ENCODE measurements at places on chromosomes 7 and 10. TPM values are rescaled to one million over a fixed set of nuclear protein-coding genes. Genes with fewer than 3 reads are reported as not detected.

GRCh38 chr7:22799633-22800032, 23.0 kb downstream of the TOMM7 start:
- no peak for DNase-seq

DNA sequence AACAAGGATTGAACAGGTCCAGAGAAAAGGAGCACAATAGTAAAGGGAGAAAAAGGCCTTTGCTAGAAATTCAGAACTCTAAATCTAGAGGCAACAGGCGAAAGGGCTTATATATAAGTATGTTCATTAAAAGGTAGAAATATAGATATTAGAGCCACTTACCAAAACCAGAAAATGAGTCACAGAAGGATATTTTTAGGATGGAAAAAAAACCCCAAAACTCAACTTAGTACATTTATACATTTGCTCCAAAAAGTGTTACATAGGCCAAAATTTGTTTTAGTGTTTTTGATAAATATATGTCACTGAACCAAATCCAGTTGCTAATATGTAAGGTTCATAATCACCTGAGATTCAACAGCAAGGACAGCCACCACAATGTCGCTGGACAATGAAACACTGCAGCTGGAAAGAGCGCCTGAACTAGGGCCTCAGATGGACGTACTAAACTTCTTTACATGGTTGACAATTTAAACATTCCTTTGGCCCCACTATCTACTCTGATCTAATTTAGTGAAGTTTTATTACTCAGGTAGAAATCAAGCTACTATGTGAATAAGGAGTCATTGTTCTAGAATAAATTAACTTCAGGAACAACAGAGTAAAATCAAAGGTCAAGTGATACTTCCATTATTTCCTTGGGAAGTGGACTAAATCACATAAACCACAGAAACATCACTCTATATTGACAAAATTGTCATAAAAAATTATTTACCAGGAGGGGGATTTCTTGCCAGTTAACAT, 10.9 kb downstream of the FAM3C start:
- no peak for DNase-seq

- no peak for DNase-seq
These were observed 539 bp upstream of the MKLN1 start for GRCh38 chr7:131327049-131327625.

DNA sequence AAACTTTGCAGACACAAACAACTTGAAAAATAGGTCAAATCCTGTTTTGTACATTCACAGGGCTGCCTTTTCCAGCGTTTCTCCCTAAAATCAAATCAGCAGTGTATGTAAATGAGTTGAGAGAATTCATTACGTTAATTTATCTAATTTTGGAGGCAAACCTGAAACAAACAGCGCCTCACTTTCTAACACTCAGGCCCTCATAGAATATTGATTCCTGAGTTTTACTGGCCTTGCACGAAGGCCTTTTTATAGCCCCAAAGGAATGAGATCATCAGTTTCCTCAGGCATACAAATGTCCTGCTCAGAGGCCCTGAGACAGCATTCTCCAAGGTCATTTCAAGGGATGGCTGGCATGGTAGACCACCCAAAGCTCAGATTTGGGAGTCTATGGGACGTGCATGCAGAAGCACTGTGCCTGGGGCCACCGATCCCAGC, 131.7 kb upstream of the CHST15 start:
- DNase-seq: no peak

- DNase-seq: no peak
These were observed 331.5 kb upstream of the AKR1E2 start for GRCh38 chr10:4494551-4494950.

GRCh38 chr10:121668314-121669027, 70.2 kb upstream of the FGFR2 start:
- DNase-seq: no peak

Gene TBXAS1
- 5.8 TPM for total RNA-seq

Gene ABCB1
- total RNA-seq: 5.0 TPM

Gene NPY4R2
- not detected for total RNA-seq

Gene VSTM2A
- not detected for total RNA-seq

Gene C7orf57
- 0.25 TPM for total RNA-seq
